Stimulated activated naive CD4-positive, alpha-beta T cell treated with Interleukin-2 at 50 U/mL for 16 hours (primary cell): ENCODE measurements at places on chromosomes 6 and 20.
A peak's percentile ranks its signal among the peaks of the same experiment; 100 is the strongest.

GRCh38 chr20:18272451-18272850 is 15.9 kb upstream of the ZNF133 start:
- DNase-seq, result no peak

GRCh38 chr20:61341605-61342004 is 89.5 kb downstream of the CDH4 start:
- DNase-seq, result no peak

DNA sequence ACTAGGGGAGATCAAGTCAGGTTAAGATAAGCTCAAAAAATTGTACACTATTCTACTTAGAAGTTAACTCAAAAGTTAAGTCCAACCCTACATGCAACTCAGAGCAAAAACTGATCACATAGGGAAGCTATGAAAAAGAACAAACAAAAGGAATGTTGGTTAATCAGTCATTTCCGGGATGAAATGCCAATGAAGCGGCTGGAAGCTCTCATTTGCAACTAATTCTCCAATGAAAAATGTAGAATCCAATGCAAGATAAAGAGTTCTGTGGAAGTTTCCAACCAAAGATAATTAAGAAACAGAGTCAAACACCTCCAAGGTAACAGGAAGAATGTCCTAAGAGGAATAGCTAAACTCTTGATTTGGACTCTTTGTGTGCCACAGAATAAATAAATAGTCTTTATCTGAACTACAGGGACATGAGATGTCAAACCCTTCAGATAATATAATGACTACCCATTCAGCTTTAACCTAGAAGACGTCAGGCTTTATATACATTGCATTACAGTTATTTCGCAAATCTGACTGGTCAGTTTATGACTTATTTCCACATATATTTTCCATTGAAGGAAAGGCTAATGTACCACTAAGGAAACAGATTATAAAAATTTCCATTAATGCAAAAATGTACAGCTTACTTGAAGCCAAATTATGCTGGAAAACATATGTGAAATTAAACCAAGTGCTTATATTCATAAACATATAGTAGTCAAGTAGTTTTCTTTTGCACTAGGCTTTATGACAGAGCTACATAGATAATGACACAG is 48.0 kb upstream of the DST start:
- DNase-seq, result no peak

DNA sequence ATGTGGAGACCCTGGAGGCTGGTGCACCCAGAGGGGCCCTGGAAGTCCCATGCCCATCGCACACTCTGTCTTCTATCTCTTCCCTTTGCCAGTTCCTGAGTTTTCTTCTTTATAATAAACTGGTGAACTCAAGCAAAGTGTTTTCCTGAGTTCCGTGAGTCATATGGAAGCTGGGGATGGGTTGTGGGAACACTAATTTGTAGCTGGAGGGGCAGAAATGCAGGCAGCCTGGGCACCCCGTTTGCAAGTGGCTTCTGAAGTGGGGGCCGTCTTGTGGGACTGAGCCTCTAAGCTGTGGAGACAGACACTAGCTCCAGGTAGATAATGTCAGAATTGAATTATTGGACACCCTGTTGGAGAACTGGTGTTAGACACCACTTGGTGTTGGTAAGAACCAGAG is 3.2 kb upstream of the PPP1R3G start:
- no peak for DNase-seq

DNA sequence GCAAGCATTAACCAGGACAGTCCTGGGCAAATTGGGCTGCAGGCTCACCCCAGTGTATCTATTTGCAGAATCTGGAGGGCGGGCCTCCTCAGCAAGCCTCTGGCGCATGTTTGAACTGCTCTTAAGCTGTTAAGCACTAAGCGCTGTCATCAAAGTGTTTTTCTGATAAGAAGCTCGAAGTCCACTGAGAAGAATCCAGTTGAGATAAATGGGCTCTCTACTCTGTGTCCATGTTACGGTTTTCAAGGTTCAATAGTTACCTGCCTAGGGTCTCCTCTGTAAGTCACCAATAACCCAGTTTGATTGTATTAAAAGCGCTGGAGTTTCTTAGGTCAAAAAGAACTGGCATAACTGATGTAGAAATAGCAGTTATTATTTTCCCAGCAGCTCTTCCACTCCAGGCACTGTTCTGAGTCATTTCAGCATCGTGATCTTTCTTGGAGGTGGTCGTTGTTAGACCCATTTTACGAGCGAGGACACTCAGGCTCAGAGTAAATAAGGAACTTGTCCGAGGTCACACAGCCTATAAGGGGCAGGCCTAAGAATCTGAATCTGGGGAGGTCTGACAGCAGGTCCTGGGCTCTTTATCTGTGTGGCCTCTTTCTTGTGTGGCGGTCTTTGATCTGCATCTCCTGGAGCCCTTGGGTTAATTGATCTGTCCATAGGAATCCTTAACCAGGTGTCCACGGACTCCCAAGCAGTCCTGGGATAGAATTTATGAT is 207.4 kb upstream of the ZNF217 start:
- DNase-seq, result no peak

GRCh38 chr20:4875578-4876067 is 125.7 kb downstream of the SLC23A2 start:
- DNase-seq, result no peak

DNA sequence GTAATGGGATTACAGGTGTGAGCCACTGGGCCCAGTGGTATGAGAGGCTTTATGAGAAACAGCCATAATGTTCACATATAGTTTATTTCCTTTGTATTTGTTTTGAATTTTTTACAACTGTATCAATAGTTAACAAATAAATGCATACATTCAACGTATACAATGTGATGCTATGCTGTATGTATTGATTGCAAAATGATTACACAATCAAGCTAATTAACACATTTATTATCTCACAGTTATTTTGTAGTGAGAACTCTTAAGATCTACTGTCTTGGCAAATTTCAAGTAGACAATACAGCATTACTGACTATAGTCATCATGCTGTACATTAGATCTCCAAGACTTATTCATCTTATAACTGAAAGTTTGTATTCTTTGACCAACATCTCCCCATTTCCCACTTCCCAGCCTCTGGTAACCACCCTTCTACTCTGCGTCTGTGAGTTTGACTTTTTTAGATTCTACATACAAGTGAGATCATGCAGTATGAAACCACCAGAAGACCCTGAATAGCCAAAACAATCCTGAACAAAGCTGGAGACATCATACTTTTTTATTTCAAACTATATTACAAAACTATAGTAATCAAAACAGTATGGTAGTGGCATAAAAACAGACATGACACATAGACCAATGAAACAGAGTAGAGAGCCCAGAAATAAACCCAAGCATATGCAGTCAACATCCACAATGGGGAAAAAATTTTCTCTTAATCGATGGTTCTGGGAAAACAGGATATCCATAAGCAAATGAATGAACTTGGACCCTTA is 157.2 kb upstream of the RREB1 start:
- DNase-seq, result no peak

DNA sequence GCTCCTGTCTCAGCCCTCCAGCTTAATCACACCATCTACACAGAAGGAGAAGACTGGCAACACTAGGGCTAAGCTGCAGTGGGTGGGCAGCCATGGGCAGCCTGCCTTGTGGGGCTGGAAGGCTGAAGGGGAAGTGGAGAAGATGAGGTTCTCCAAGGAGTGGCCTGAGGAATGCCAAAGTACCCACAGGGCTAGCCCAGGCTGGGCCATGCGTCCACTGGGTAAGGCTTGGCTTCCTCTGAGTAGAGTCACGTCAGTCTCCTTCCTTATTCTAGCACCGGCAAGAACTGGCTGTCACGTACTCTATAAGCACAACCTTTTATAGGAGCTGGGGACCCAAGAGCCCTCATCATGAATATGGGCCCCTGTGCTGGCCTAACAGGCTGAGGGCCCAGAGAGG is 110.6 kb upstream of the SIRPA start:
- no peak for DNase-seq

DNA sequence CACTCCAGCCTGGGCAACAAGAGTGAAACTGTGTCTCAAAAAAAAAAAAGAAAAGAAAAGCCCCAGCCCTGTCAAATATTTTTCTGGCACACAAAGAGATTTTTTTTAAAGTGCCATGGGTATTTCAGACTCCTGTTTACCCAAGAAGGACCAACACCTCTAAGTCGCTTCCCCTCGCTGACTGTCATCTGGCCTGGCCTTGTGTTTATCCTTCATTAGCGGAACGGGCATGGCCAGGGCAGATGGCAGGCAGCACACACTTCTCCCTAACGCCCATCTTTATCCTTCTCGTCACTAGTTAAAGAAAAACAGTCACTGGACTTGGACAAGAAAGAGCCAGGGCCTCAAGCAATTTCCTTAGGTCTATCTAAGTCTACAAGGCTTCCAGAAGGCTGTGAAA is 7.3 kb upstream of the CBFA2T2 start:
- no peak for DNase-seq

GRCh38 chr20:44073011-44073674 is 113.8 kb downstream of the JPH2 start:
- no peak for DNase-seq

- peak; percentile 55 for DNase-seq
These were observed 2.5 kb downstream of the TNFRSF6B start for GRCh38 chr20:63698739-63699465.

GRCh38 chr20:49181265-49181877 is 6.8 kb downstream of the STAU1 start:
- no peak for DNase-seq

DNA sequence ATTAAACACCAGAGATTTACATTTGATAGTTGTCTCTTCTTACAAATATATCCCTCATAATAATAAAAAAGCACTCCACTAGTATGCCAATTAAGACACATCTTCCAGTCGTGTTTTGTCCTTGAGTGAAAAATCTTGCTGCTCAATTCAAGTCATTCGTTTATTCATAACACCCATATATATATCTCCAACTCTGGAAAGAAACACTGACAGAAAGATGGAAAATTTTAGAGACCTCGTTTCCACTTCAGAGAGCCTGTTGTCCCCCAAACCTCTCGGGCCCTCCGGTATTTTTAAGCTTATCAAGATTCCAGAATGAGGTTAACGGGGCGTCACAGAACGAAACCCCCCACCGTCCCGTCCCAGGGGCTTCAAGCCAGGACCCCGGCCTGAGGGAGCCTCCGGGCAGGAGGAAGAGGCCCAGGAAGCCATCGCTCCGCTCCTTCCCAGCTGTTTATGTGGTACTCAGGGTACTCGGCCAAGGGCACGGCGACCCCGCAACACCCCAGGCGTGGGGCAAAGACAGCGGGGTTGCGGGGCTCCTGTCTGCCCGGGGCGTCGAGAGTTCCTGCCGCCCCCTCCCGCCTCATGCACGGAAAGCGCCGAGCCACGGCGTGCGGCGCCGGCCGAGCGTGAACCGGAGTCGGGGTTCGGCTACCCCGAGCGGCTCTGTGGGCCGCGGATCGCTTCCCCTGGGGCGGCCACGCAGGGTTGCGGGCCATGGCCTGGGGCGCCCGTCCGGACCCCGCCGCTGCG is 623 bp upstream of the SNX9 start:
- DNase-seq, result no peak

DNA sequence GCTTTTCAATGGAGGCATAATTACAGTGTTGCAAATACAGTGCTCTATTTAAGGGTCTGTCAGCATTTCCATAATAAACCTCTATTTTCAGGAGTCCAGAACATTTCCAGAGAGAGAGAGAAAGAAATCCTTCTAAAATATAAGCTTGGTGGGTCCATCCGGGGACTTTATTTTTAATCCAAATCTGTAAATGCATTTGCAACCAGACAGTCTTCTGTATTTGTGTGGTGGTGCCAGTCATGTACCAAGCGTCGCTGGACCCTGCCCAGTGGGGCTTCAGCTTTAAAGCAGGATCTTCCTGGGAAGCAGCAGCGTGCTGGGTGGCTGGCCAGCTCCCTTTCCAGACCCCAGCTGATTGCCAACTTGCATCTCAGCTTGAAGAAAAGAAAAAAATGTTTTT is 256.5 kb upstream of the SUPT3H start:
- DNase-seq, result no peak

GRCh38 chr20:40286975-40287531 is 402.0 kb downstream of the MAFB start:
- no peak for DNase-seq

DNA sequence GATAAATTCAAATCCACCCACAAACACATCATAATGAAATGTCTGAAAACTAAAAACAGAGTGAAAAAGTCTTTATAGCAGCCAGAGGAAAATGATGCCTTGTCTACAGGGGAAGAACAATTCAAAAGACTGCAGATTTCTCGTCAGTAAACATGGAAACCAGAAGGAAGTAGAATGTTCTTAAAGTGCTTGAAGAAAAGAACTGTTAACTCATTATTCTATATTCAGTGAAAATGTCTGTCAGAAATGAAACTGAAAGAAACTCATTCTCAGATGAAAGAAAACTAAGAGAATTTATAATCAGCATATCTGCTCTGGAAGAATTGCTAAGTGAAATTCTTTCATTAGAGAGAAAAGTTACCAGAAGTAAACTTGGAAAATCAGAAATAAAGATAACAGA is 416.1 kb downstream of the TBC1D32 start:
- no peak for DNase-seq

DNA sequence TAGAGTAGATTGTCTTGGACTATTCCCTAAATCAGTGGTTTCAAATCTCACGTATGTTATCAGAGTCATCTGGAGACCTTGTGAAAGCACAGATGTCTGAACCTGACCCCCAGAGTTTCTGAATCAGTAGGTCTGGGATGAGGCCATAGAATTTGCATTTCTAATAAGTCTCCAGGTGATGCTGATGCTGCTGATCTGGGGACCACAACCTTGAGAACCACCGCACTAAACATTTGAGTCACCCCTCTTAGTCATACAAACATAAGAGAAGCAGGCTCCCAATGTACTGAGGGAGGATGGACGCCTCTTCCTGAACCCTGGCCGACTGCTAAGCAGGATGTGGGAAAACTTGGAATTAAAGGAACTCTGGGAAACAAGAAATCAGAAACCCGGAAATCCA is 187.8 kb upstream of the PRDM1 start:
- DNase-seq, result no peak

DNA sequence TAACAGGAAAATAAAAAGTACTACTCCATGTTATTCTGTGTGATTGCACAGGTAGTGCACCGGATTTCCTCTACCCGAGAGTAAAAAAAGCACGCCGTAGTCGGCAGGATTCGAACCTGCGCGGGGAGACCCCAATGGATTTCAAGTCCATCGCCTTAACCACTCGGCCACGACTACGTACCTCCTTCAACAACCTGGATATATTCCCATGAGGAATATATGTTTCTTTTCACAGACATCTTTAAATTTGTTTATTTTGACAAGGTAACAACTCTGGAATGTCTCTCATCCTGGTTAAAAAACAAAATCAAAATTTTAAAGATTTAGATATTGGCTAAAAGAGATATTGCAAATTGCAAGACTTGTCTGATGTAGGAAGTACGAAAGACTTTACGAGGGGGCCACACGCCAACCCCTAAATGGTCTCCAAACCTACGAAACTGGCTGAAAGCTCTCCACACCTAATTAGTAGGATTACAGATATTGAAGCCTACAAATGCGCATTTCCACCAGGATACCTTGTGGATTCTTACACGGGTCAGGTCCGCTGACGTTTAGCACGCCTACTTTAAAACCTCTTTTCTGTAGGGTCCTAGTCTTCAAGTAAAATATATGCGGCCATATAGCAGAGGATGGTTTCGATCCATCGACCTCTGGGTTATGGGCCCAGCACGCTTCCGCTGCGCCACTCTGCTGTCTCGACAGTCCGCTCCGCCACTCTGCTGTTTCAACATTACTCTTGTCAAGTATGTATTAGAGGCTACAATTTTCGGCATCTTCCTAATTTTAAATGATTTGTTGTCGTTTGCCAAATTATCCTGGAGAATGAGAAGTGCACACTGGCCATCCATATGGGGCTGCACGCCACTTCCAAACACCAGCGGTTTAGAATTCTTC is 52.2 kb upstream of the BTN3A2 start:
- peak; percentile 69 for DNase-seq
